ENCODE measurements at places on chromosomes 3 and 15.

DNA sequence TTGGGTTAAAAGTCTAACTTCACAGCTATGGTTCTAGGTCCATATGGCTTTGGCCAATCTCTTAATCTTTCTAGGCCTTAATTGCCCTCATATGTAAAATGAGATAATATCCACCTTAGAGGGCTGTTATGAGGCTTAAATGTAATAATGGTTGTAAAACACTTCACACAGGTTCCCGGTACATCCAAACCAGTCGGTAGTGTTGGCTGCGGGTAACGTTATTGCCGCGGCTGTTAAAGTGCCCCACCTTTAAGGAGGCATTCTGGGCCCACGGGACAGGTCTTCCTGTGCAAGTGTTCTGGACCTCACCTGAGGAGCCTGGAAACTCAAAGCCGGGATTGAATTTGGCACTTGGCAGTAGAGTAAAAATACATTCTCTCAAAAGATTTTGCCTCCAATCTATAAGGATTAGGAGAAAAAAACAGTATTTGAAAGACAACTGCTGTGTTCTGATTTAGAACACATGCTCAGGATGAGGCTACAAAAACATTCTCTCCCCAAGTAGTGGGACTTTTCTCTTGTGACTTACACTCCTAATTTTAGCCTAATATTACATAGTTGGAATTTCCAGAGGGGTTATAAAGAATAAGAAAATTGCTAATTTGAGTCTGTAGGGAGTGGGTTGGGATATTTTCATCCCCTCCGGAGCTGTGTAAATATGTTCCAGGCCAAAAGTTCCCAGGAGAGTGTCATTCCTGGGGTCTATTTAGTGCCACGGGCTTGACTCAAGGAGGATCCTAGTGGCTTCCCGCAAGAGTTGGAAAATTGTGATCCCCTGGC, 44.9 kb upstream of the TSEN2 start:
- no peak for DNase-seq

DNA sequence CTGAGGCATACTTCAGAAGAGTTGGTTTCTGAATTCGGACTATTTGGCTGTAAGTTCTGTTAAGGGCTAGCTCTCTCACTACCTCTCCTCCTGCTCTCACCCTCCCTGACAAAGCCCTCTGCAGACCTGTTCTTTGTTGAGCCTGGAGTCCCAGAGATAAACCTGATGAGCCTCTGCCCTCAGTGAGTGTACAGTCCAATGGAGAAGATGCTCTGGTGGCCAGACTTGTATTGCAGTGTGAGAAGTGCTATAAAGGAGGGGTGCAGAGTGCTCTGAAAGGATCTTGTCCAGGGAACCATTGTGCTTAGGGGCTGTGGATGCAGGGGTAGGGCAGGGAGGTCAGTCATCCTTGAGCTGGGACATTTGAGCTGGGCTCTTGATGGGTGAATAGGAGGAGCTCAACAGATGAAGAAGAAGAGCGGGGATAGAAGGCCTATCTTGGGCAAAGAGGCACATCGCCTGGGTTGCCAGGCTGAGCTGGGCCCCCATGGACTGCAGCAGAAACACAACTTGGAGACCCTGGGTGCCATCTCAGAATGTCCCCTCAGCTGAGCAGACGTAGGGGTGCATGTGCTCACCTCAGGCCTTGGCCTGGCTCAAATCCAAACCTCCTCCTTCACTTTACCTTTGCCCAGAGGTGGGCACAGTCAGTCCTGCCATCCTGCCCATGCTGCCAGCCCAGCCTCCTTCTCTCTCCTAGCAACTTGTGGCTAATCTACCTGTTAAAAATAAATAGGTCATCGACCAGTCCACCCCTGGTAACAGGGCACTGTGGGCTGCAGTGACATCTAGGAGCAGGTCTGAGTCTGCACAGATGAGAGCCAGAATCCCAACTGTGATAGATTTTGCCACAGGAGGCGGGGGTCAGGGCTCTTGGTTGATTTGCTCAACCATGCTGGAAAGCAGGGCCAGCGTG, 3.3 kb downstream of the CAND2 start:
- no peak for DNase-seq

DNA sequence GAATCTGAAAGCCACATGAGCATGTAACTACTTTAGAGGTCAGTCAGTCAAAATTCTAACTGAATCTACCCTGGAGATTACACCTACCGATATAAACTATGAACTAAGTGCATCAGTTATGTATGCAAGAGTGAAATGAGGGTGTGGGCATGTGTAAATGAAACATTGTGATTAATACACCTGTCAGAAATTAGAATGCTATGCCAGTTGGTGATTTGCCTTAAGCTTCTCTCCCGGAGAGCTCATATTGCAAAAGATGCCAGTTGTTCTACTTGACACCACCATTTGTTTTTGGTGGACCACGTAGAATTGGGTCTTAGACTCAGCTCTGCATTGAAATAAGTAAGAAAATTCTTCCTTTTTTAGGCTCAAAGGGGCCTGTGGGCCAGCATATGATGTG, 91.0 kb upstream of the KBTBD8 start:
- no peak for DNase-seq

- no peak for DNase-seq
Observed at GRCh38 chr3:166209701-166210100, 372.5 kb upstream of the BCHE start.

GRCh38 chr3:53402326-53402725, 55.0 kb upstream of the DCP1A start:
- no peak for DNase-seq

GRCh38 chr3:194177141-194177540, 41.2 kb downstream of the HES1 start:
- no peak for DNase-seq

- no peak for DNase-seq
Observed at GRCh38 chr3:182912474-182912873, 67.9 kb downstream of the DCUN1D1 start.

DNA sequence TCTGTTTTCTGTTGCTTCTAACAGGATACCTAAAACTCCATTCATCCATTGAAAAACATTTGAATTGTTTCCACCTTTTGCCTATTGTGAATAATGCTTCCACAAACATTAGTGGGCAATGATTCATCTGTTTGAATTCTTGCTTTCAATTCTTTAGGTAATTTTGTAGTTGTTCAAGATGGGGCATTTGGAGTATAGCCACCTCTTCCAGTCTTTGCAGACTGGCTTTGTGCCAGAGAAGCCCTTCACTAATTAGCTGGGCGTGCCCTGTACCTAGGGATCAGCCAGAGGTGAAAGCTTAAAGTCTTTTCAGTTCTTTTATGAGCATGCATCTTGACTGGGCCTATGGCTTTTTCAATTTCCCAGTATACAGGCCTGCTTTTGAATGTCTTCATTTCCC, 10.9 kb downstream of the RTP1 start:
- DNase-seq: no peak

DNA sequence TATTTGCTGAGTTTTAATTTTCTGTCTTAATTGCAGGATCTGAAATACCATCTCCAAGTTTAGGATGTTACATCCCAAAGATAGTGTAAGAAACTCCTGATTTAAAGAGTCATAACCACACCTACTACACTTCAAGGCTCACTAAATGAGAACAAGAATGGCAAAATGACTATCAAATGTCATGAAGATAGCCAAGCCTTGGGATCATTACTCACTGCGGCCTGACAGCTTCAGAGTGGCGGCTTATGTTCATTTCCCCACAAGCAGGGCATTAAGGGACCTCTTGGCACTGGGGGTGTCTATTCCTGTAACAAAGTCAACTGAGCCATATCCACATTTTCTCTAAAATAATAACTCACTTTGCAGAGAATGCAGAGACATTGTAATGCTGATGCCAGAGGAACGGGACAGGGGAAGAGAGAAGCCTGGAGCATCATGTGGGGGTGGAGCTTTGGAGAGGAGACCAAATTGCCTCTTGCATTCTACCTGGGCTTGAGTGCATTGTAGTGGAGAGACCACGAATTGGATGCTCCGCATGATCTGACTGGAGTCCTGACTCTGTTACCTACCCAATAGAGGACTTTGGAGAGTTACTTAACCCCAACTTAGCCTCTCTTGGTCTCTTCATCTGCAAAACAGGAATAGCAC, 219.2 kb downstream of the OPA1 start:
- DNase-seq: no peak
